ENCODE measurements at places on chromosomes 1 and 21. TPM values are rescaled to one million over a fixed set of nuclear protein-coding genes. Genes with fewer than 3 reads are reported as not detected.
A peak's percentile ranks its signal among the peaks of the same experiment; 100 is the strongest.

Gene SPRR3
- total RNA-seq, result 26.7 TPM

Gene GUK1
- 262 TPM for total RNA-seq

DNA sequence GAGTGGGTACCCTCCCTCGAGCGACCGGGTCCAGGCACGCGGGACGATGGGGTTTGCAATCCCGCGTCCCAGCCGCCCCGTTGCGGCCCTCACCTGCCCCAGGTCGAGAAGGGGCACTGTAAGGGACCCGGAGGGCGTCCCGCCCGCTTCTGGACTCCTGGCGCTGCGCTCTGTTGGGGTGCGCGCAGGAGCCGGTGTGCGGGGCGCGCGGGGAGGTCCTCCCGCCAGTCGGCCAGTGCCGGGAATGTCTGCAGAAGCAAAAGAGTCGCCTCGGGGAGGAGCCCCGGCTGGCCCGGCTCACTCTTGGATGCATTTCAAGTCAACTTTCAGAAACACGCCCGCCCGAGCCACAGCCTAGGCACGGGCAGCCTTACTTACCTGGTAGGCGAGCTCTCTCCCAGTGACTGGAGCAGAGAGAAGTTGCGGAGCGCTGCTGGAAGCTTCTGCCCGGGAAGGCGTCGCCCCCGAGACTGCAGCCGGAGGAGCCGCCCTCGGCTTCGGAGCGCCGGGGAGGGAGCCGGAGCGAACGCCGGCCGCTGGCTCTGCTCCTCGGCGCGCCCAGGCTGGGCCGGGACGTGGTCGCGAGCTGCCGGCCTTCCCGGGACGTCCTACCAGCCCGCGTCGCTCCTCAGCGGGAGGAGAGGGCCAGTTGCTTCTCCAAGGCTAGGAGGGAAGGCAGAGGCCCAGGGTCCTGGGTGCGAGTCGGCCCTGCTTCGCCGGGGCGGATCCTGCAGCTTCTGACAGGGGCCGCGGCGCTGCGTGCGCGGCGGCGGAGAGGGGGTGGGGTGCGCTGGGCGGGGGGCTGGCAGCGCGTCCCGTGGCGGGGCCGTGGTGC is at the start of gene LMX1A:
TSS of gene LMX1A (minus strand) at position 739 of the 835 bp plus-strand sequence. CDS start 1,156 bp downstream, outside the sequence.
- no peak for DNase-seq

Gene SLC30A10
- 0.32 TPM for total RNA-seq

- DNase-seq, result no peak
Observed at GRCh38 chr1:113320272-113320671, 70.0 kb upstream of the MAGI3 start.

DNA sequence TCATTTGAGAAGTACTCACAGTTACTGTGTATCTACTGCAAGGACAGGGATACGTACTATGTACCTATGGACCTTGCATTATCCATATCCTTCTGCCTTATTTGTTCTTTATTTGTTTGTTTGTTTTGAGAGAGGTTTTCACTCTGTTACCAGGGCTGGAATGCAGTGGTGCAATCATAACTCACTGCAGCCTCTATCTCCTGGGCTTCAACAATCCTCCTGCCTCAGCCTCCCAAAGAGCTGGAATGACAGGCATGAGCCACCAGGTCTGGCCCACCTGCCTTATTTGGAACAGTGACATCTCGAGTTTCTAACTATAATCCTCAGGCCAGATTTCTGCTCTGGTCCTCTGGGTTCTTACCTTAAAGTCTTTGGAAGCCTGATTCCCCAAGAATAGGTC is 395.5 kb upstream of the PKN2 start:
- no peak for DNase-seq

Gene PLA2G2A
- total RNA-seq, result not detected

DNA sequence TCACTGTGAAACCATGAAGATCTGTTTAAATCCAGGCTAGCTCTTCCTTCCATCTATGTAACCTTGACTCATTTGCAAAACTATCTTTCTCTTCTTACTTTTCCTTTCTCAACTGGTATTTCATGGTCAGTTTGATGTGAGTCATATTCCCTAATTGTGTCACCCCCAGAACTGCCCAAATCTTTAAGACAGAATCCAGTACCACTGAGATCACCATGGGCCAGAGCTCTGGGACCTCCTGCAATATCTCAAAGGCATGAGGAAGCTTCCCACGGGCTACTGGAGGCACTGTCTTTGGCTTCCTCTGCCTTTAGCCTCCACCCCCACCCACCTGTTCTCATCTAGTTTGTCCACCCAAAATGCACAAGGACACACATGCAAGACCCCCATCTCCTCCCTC is 274.4 kb upstream of the FMN2 start:
- no peak for DNase-seq

- DNase-seq, result no peak
Observed at GRCh38 chr1:193926956-193927355, 740.5 kb upstream of the B3GALT2 start.

Gene ITLN2
- not detected for total RNA-seq

DNA sequence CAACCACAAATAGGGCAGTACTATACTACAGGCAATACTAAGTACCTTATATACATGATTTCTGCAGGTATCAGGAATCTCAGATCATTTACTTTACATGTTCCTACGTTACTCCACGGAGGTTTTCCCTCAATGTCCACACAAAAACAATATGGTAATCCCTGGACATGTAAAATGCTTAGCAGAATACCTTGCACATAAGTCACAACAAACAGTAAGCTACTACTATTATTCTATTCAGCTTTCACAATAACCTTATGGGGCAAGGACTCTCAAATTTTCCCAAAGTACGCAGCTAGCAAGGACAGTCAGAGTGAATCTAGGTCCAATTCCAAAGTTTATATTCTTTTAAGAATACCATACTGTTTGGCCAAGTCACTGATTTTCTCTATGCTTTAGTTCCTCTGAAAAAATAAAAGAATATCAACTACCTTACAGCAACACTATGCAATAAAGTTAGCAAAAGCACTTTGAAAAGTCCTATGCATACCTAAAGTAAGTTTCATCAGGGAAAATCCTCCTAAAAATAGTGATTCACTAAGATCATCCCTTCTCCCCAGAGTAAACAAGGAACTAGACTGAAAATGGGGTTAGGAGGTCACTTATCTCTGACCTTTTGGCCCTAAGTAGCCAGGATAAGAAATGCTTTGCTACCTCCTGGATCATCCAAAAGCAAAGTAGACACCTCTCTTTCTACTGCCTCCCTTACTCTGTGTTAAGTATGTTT is 67.4 kb downstream of the LUZP1 start:
- DNase-seq, result no peak

DNA sequence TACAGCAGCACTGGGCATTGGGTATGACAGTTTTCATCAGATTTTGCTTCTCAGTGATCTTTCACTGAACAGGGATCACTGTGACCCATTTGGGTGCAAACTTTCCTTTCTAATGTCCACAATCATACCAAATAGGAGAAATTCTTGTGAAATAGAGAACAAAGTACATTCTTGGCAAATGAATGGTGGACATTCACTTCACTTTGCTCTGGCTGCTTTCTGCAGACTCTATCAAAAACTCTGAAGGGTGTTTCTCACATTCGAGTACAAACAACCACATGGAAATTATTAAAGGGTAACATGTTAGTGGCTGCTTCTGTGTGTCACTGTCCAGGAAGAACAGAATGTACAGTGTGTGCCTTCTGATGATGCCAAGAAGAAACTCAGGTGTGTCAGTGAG is 61.9 kb upstream of the ADAM30 start:
- DNase-seq, result no peak

DNA sequence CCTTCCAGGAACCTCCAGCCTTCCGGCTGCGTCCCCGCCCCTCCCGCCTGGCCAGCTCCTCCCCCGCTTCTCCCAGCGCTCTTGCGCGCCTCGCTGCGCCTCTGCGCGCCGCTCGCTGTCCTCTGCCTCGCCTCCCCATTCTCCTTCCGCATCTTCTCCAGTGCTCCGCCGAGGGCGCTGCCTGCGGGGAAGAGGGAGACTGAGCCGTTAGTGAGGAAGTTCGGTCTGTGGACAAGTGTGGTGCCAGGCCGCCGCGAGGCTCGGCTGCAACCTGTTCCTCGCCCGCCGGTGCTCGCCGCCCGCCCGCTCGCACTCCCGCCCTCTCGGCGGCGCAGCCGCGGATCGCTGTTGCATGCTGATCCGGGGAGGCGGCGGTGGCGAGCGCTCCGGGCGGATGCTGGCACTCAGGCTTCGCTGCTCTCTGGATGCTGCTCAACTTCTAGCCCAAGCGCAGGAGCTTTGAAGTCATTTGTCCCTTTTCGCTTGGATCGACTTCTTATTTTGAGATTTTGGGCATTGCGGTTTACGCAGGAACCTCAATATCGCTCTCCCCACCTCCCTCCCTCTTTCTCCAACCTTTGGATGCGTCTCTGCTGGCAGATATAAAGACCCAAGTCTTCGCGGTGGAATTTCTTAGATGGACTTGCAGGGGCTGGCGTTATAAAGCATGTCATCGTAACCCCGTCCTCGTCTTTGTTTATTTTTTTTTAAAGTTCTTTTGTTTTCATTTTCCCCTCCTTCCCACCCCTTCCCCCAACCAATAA is 614 bp upstream of the CACNA1E start:
- no peak for DNase-seq

DNA sequence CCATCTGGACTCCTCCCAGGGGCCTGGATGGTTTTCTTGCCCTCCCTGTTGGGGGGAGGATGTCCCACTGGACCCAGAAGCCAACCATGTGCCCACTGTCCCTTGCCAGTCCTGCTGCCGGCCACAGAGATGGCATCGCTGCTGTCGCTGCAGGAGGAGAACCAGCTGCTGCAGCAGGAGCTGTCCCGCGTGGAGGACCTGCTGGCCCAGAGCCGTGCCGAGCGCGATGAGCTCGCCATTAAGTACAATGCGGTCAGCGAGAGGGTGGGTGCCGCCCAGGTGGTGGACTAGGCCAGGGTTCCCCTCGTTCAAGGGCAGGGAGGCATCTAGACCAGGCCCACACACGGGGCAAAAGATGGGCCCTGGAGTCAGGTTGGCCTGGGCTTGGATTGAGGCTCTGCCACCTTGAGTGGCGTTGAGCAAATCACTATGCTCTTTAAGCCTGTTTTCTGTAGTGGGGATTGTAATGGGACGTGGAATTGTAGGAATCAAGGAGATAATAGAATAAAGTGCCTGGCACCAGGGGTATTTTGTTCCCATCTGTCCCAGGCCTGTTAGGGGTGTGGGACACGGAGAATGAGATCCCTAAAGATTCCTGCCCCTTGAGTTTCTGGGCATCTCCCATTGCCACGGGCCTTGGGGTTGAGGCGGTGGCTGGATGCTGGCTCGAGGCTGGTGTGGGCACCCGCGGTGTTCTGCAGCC is 2.6 kb downstream of the CROCC start:
- no peak for DNase-seq

DNA sequence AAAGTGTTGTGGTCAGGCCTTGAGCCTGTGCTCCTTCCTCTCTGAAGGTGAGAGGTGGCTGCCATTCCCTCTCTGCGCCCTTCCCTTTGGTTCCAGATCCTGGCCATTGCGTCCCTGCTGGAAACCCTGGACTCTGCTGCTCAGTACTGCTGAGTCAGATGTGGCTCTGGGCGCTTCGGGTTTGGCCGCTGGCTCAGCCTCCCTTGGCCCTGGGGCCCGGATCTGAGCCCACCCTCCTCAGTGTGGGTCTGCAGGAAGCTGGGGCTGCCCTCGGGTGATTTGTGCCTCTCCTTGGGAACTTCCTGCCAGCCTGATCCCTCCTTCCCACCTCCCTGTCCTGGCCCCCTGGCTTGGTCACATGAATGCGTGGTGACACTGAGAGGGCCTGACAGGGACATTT is 32.2 kb downstream of the QSOX1 start:
- no peak for DNase-seq

GRCh38 chr1:41282679-41283317 is 40.7 kb upstream of the SCMH1 start:
- peak; percentile 65 for DNase-seq

- no peak for DNase-seq
Observed at GRCh38 chr1:52139817-52140540, 1.9 kb upstream of the ZFYVE9 start.

GRCh38 chr1:66393586-66394287 is 140.2 kb upstream of the SGIP1 start:
- DNase-seq, result no peak

- DNase-seq, result no peak
Observed at GRCh38 chr1:2506901-2507565, 19.4 kb downstream of the PANK4 start.

- DNase-seq, result no peak
Observed at GRCh38 chr21:36949171-36950141, 17.0 kb downstream of the HLCS start.

Gene TCP10L
- not detected for total RNA-seq

Gene HEYL
- total RNA-seq, result 0.27 TPM

Gene SPTA1
- total RNA-seq, result 0.49 TPM

DNA sequence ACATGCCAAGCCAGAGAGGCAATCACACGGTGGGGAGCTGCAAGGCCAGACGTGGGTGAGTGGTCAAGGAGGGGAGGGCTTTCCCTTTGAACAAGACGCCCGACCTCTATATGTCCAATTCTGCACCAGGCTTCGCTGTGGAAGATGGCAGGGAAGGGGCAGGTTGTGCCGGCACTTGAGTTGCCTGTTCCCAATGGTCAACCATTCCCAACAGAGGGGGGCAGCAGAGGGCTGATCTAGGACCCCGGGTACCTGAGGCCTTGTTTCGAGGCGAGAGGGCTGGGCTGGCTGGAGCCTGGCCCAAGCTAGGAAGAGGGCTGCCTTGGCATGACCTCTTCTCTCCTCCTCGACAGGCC is 64.9 kb downstream of the TMEM53 start:
- DNase-seq, result peak; percentile 68

GRCh38 chr1:3247521-3248121 is 178.6 kb downstream of the PRDM16 start:
- DNase-seq, result no peak

DNA sequence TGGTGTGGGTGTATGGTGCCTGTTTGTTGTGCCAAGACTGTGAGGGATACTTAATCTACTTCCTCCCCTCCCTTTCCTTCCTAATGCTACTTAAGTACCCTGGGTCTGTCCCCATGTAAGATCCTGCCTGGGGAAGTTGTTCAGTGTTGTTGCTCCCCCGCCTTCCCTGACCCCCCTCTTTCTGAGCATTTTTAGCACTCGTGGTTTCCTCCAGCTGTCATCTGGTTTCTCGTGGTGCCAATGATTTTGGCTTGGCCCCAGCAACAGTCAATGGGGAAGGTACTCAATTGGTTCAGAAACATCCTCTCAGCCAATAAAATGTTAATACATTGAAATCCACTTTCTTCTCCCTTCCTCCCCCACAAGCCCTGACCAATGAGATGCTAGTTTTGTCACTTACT is 8.0 kb upstream of the B4GALT3 start:
- DNase-seq, result no peak

Gene CHIA
- total RNA-seq, result not detected

Gene ERG
- not detected for total RNA-seq

Gene TRMT1L
- total RNA-seq, result 16.9 TPM

Gene IFNLR1
- 4.5 TPM for total RNA-seq

GRCh38 chr1:58789322-58789856 is 5.5 kb upstream of the JUN start:
- peak; percentile 13 for DNase-seq

Measured in Calu3 (cell line).